Upper lobe of right lung (tissue), 1 donor: ENCODE measurements at places on chromosomes 2 and 18. TPM values are rescaled to one million over a fixed set of nuclear protein-coding genes. Genes with fewer than 3 reads are reported as not detected.

IL1R1 gene
- total RNA-seq, result 196 TPM

ASTL gene
- not detected for total RNA-seq

LRRC30 gene
- not detected for total RNA-seq

EMILIN2 gene
- total RNA-seq, result 35.2 TPM

TUBA3E gene
- total RNA-seq, result not detected

GRB14 gene
- 8.9 TPM for total RNA-seq

FBXO41 gene
- 2.1 TPM for total RNA-seq

GRCh38 chr18:34985963-34986362, 55.2 kb upstream of the MAPRE2 start:
- no peak overlapping the region for H3K27ac ChIP-seq

DNA sequence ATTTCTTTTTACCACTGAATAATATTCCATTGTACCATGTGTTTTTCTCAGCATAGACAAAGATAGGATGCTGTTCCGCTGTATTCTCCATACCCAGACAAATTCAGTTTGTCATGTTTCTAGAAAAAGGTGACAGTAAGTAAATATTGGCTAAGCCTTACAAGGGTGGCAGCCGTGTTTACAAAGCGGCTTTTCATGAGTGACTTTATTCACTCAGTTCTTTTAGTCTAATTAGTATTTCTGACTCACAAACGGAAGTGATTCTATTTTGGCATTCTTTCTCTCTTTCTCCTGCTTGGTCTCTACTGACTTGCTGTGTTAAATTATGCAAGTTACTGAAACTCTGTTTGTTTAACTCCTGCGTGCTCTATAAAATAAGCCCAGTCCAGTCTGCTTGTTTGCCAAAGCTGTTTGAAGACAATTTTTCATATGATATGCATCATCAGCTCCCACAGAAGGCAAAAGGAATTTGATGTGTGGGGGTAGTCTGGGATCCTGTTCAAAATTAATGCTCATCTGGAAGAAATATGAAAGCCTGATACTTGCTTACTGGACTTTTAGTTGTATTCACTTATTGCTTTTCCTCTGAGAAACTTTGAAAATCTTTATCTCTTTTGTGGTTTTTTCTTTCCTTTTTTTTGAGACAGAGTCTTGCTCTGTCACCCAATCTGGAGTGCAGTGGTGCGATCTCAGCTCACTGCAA, 2.3 kb upstream of the PLEKHH2 start:
- no peak overlapping the region for H3K4me3 ChIP-seq
- no peaks in the 10 kb centered on the region for H3K36me3 ChIP-seq
- H3K27me3 ChIP-seq, result peaks cover 4% of the 10 kb centered on the region
- H3K27ac ChIP-seq, result peak overlapping the region; percentile 49
- DNase-seq, result no peak

DNA sequence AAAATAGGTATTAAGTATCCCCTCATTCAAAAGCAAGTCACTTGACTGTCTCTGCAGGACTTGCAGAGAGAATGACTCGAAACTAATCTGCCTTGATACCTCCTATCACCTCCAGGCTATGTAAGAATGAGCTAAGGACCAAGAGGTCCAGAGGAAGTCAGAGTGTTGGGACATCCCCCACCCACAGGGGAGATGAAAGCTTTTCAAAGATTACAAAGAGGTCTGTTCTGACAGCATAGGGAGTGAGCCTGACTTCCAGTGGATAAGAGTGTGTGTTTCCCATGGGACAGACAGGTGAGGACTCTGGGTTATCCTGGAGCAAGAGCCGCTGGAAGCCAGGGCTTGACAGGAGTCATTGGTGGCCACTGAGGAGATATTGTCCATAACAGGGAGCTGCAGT, 85.0 kb upstream of the TACR1 start:
- H3K4me3 ChIP-seq, result no peak overlapping the region
- no peaks in the 10 kb centered on the region for H3K36me3 ChIP-seq
- H3K4me1 ChIP-seq, result no peaks in the 10 kb centered on the region
- no peaks in the 10 kb centered on the region for H3K27me3 ChIP-seq
- DNase-seq, result no peak

DNA sequence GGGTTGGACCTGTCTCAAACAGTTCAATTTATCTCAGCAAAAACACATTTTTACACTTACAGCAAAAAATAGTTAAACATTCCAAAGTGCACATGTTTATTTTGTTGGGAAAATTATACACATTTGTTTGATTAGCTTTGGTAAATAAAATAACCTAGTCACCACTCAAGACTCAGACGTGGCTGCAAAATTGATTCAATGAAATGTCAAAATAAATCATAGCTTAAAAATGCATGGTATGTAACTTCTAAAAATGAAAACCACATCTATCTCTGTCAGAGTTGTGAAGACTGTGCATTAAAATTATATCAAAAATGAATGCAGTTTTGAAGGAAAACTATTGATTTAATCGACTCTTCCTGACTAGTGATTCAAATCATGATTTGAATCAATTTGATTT, 56.7 kb downstream of the GALNT14 start:
- no peak for DNase-seq
- no peaks in the 10 kb centered on the region for H3K4me1 ChIP-seq
- no peak overlapping the region for H3K27ac ChIP-seq
- H3K36me3 ChIP-seq, result no peaks in the 10 kb centered on the region
- H3K27me3 ChIP-seq, result no peaks in the 10 kb centered on the region

DNA sequence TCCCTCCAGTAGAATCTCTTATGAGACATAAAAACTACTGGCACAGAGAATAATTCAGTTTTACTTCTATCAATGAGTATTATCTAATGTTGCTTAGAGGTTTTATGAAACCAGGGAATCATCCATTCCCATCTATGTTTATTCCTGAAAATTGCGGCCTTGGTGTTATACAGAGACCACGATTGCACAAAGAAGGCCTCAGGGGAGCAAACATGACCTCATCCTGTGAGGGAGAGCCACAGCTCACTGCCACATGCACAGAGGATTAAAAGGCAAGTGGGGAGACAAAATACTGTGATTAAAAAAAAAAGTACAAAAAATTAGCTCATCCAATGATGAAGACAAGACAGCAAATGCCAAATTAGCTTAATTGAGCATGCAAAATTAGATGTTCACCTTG, 111.8 kb upstream of the SLC35G4 start:
- H3K36me3 ChIP-seq, result no peaks in the 10 kb centered on the region
- no peak overlapping the region for H3K27ac ChIP-seq
- no peak for DNase-seq
- no peak overlapping the region for H3K4me3 ChIP-seq
- H3K4me1 ChIP-seq, result no peaks in the 10 kb centered on the region
- H3K27me3 ChIP-seq, result no peaks in the 10 kb centered on the region

DNA sequence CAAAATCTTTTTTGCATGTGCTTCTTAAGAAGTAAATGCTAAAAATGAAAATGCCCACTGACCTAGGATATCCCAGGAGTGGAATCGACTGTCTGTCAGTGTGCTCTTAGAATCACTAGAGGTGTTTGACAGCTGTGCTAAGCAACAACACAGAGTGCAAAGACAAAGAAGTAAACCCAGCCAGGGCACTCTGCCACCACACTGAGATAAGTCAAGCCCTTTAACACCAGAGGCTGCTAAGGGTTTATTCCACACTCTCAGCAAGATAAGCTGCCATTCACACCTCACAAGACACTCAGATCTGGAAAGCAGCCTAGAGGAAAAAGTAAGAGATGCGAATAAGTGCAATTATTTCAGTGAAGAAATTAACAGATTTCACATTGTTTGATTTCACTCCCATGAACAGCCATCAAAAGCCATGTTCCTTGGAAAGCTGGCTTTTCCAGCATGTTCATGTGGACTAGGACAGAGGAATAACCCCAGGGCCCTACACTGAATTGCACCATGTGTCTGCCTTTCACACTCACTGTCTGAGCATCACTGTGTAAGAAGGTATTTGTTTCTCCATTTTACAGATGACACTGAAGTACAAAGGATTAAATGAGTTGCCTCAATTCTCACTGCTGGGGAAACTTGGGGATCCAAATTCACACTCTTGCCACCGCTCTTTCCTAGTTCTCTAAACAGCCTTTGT, 6.0 kb upstream of the BMP10 start:
- no peak overlapping the region for H3K27ac ChIP-seq
- DNase-seq, result no peak
- H3K4me1 ChIP-seq, result no peaks in the 10 kb centered on the region
- no peak overlapping the region for H3K4me3 ChIP-seq
- no peaks in the 10 kb centered on the region for H3K27me3 ChIP-seq
- H3K36me3 ChIP-seq, result no peaks in the 10 kb centered on the region

DNA sequence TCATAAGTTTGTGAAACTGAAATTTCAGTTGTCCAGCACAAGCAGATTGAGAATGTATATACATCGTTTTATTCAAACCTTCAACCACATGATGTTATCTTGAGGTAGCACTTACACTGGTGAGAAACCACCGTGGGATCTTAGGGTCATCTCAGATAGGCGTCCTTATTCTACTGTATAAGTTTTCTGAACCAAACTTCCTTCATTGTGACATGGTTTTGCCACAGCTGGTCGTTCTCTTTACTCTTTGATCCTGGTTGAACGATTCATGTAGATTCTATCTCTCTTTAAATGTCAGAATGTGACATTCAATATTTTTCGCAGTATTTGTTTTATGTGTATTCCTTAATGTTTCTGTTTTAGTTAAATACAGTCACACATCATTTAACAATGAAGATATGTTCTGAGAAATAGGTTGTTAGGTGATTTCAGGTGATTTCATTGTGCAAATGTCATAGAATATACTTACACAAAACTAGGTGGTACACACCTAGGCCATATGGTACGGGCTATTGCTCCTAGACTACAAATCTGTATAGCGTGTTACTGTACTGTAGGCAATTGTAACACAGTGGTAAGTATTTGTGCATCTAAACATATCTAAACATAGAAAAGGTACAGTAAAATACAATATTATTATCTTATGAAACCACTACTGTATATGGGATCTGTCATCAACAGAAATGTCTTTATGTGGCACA, 17.9 kb upstream of the ARHGAP25 start:
- DNase-seq, result no peak
- no peaks in the 10 kb centered on the region for H3K36me3 ChIP-seq
- H3K27ac ChIP-seq, result no peak overlapping the region
- H3K4me3 ChIP-seq, result no peak overlapping the region
- no peaks in the 10 kb centered on the region for H3K27me3 ChIP-seq

GRCh38 chr2:219638948-219639755, 11.7 kb downstream of the SLC4A3 start:
- DNase-seq, result peak; percentile 62
- no peak overlapping the region for H3K27ac ChIP-seq
- no peaks in the 10 kb centered on the region for H3K36me3 ChIP-seq
- no peaks in the 10 kb centered on the region for H3K27me3 ChIP-seq
- no peaks in the 10 kb centered on the region for H3K4me1 ChIP-seq
- H3K4me3 ChIP-seq, result no peak overlapping the region

GRCh38 chr2:61759718-61760117, 94.1 kb downstream of the FAM161A start:
- H3K4me3 ChIP-seq, result no peak overlapping the region
- DNase-seq, result no peak
- no peak overlapping the region for H3K27ac ChIP-seq
- peaks cover 6% of the 10 kb centered on the region for H3K4me1 ChIP-seq

- no peaks in the 10 kb centered on the region for H3K27me3 ChIP-seq
- no peak overlapping the region for H3K27ac ChIP-seq
- H3K4me1 ChIP-seq, result no peaks in the 10 kb centered on the region
- no peak for DNase-seq
- peaks cover 15% of the 10 kb centered on the region for H3K36me3 ChIP-seq
Observed at GRCh38 chr2:237383991-237384671, 29.8 kb downstream of the COL6A3 start.

- H3K36me3 ChIP-seq, result no peaks in the 10 kb centered on the region
- no peak overlapping the region for H3K4me3 ChIP-seq
- H3K4me1 ChIP-seq, result peaks cover 26% of the 10 kb centered on the region
- H3K27me3 ChIP-seq, result no peaks in the 10 kb centered on the region
- no peak overlapping the region for H3K27ac ChIP-seq
Observed at GRCh38 chr18:48024009-48024512, 93.6 kb upstream of the SMAD2 start.

- H3K36me3 ChIP-seq, result peaks cover 32% of the 10 kb centered on the region
- no peak overlapping the region for H3K4me3 ChIP-seq
- DNase-seq, result no peak
- H3K27me3 ChIP-seq, result no peaks in the 10 kb centered on the region
- no peak overlapping the region for H3K27ac ChIP-seq
Observed at GRCh38 chr2:109560265-109560664, 53.5 kb downstream of the SEPTIN10 start.

DNA sequence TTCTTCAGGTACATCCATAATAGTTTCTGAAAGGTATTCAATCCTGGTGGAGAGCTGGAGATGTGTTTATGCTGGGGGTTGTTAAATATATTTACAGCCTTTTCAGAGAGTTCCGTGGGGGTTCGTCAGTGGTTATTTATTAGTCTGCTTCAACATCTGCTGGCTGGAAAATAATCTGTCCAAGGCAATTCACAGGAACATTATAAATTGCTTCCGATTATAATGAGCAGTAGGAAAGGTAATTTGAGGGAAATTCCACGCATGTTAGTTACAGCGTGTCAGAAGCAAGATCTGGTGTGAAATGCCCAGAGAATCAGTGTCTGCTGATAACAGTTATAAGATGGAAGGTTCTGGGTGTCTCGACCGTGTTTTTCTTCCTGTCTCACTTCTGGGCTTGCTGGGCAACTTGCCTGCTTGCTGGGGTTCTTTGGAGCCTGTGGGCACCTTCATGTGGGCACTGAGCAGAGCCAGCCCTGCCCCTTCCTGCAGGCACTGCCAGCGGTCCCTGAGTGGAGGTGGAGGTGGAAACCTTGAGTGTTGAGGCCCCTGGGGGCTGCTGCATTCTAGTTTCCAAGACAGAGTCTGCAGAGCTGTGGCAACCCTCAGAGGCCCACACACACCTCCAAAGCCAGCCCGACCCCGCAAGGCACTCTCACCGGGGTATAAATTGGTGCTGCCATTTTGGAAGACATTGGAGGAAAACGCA, 185.7 kb downstream of the FAM210A start:
- no peaks in the 10 kb centered on the region for H3K27me3 ChIP-seq
- H3K4me3 ChIP-seq, result no peak overlapping the region
- H3K36me3 ChIP-seq, result no peaks in the 10 kb centered on the region
- DNase-seq, result no peak
- H3K27ac ChIP-seq, result no peak overlapping the region
- peaks cover 7% of the 10 kb centered on the region for H3K4me1 ChIP-seq

GRCh38 chr2:10226038-10226724, 76.5 kb upstream of the HPCAL1 start:
- no peaks in the 10 kb centered on the region for H3K36me3 ChIP-seq
- H3K27ac ChIP-seq, result no peak overlapping the region
- peak; percentile 27 for DNase-seq
- no peak overlapping the region for H3K4me3 ChIP-seq

DNA sequence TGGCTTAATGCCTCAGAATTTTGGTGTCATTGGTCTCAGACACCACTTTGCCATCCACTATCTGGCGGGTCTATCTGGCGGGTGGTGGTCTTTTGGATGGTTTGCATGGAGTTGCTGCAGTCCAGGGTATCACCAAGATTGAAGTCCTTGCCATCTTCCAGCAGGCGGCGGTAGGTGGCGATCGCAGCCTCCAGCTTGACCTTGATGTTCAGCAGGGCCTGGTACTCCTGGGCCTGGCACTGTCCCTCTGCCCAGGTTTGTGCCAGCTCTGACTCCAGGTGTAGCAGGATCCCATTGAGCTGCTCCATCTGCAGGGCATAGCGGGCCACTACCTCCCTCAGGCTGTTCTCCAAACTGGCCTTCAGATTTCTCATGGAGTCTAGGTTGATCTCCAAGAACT, 188.2 kb downstream of the MEMO1 start:
- H3K4me1 ChIP-seq, result no peaks in the 10 kb centered on the region
- DNase-seq, result no peak
- H3K36me3 ChIP-seq, result no peaks in the 10 kb centered on the region
